ENCODE measurements at places on chromosomes 7 and 10. TPM values are rescaled to one million over a fixed set of nuclear protein-coding genes. Genes with fewer than 3 reads are reported as not detected.
A peak's percentile ranks its signal among the peaks of the same experiment; 100 is the strongest.

DNA sequence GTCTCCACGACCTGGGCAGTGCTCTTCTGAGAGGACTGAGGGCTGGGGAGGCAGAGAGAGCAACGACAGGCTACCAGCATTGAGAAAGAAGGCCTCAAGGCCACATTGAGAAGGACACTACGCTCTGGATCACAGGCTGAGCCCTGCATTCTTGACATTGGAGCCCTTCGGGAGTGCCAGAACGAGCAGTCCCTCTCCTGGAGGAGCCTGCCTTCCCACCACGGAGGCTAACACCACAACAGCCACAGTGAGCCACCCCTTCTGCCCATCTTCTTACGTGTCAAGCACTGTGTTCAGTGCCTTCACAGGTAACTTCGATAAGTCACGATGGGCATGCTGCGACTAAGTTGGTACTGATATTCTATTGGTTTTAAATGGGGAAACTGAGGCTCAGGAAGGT lies 267.8 kb downstream of the RPS24 start:
- no peak for DNase-seq

DNA sequence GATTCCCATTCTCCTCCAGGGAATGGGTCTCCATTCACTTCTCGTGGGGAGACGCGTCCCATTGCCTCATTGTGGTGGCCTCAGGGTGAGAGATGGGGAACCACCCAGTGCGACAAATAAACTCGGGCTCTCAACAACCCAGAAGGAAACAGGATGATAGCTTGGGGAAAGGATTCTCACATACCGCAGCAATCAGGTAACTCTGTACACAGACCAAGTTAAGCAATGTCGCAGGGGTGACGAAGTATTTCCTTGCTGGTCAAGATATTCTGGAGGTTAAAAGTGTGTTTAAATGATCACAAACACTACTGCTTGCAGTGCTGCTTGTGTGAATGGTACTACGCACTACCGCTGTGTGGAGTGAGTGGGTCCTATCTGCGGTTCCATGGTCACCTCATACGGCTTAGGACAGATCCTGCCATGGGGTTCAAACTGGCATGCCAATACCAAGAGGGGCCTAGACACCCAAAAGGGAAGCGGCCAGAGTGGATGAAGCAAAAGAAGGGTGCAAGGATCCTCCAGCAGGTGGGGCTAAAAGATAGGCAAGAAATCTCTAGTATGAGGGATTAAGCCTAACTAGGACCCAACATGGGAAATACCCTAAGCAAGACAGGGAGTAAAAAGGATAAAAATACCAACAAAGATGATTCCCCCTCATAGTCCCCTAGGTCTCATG lies 143.8 kb upstream of the TMEM106B start:
- DNase-seq = peak; percentile 57

- no peak for DNase-seq
Measured at GRCh38 chr10:71472912-71473311, 76.2 kb downstream of the CDH23 start.

GRCh38 chr10:118332948-118333710 lies 9.0 kb downstream of the FAM204A start:
- DNase-seq = peak; percentile 58

DNA sequence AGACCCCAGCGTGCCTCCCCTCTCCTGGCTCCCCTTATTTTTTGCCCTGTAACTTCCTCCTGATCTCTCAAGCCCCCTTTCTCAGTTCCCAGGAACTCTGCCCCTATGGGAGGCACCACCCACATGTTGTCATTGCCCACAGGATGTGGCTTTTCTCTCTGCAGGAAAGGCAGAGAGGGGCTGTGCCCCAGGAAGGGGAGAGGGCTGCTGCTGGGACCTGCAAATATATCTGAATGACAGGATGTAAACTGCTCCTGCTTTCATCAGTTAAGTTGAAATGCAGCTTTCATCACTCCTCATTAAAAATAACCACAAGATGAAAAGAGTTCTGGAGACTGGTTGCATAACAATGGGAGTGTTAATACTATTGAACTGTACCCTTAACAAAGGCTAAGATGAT lies 103.3 kb downstream of the CLEC2L start:
- DNase-seq = no peak

- DNase-seq = peak; percentile 52
Measured at GRCh38 chr7:106169821-106170610, 57.9 kb upstream of the SYPL1 start.

- DNase-seq = no peak
Measured at GRCh38 chr7:50479743-50480517, 29.8 kb upstream of the FIGNL1 start.

The XRCC2 gene
- total RNA-seq = 3.8 TPM
